ENCODE measurements at places on chromosomes 5 and 9.

GRCh38 chr9:16119261-16120230 is 566.7 kb downstream of the CCDC171 start:
- DNase-seq = no peak

- no peak for DNase-seq
These were observed 57.3 kb upstream of the FNIP1 start for GRCh38 chr5:131854134-131854533.

DNA sequence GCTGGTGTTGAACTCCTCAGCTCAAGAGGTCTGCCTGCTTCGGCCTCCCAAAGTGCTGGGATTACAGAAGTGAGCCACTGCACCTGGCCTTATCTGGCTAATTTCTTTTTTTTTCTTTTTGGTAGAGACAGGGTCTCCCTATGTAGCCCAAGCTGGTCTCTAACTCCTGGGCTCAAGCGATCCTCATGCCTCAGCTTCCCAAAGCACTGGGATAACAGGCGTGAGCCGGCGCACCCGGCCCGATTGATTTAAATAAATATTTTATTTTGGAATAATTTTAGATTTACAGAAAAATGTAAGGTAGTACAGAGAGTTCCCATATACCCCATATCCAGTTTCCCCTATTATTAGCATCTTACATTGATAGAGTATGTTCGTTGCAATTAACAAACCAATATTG is 155.0 kb upstream of the MVB12B start:
- no peak for DNase-seq

- peak; percentile 44 for DNase-seq
These were observed 45.9 kb upstream of the APC start for GRCh38 chr5:112691758-112692157.

DNA sequence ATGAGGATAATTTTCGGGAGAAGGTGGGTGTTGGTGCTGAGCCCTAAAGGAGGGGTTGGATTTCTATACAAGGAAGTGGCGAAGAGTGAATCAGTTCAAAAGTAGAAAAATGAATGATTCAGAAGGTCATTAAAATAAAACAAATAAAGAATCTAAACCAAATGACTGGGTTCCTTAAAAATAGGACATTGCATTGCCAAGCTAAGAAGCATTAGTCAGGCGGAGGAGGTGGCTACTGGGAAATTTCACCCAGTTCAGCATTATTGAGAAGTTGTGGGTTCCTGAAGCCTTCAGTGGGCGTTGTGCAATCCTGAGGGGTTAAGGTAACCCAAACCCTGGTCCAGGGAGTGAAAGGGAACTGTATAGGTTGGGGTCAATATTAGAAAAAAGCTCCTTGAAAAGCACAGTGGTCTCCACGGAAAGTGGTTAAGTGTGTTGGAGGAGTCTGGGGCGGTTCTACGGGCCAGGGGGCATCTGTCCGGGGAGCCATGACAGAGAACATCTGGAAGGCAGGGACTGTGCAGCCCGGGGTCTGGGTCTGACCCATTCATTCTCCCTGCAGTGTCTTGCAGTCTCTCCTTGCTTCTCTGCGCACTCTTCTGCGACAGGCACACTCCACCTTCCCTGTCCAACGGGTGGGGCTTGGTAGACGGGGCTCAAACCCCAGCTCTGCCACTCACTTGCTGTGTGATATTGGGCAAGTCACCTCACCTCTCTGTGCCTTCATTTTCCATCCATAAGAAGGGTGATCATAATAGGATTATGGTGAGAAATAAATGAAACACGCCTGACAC is 27.6 kb upstream of the DUSP1 start:
- DNase-seq = no peak

- DNase-seq = peak; percentile 50
These were observed 121.5 kb downstream of the EHMT1 start for GRCh38 chr9:137740312-137740711.

GRCh38 chr5:148791696-148792095 is 34.7 kb upstream of the ADRB2 start:
- no peak for DNase-seq

DNA sequence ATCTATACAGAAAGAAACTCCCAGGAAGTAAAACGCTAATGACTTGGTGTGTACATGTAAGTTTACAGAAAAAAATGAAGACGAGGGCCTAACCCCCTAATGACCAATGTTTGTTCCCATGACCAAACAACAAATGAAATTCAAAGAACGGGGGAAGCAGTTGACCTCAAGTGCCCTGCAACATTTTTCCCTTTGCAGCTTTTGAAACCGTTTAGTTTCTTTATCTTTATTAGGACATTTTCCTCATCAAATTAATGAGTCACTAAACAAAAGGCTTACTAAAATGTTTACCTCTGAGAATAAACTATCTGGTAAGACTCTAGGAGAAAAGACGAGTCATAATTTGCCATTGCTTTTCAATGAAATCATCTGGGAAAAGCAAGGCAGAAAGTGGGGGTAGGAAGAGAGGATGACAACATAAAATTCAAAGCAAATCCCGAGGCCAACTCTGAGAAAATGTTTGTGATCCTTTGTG is 57.4 kb downstream of the LHFPL2 start:
- DNase-seq = no peak

GRCh38 chr5:178389796-178390195 is 157.2 kb upstream of the PHYKPL start:
- DNase-seq = no peak

DNA sequence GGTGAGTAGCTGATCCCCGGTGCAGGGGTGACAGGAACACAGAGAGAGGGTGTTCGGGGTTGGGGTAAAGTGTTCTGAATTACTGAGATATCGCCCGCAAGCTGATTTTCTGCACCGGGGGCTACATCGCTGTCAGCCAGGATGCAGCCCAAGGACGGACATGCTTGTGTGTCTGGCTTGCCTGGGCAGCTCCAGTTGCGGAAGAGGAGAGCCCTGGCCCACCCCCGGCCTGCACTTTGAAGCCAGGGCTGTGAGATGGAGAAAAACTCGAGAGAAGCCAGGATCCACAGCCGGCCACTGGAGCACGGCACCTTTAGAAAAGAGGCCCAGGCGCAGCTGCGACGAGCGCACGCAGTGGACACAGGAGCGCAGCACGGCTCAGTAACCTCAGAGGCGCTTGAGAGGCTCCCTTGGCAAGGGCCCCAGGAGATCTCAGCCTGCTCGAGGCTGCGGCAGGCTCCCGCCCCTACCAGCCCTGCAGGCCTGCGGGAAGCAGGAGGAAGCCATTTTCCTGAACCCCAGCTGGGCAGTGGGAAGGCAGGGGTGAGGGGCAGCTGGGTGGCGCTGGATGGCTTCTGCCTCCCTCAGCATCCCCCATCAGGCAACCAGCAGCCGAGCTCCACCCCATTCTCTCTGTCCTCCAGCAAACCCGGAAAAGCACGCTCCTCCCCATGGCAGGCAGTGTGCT is 59.2 kb downstream of the C9orf50 start:
- DNase-seq = no peak

DNA sequence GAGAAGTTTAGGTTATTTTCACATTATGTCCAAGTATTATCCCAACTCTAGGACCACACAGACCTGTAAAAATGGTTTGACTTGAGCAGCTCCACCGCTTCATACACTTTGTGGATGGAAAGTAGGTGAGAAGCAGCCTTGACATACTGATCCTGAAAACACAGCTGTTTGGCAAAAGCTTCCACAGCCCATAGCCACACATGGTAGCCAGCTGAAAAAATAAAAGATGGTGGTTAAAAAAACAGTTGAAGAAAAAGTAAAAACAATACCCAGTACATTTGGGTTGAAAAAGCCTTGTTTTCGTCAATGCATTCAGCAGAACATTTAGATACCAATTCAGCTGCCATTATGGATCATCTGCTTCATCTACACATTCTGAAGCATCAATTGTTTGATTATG is 36.7 kb downstream of the GEMIN5 start:
- no peak for DNase-seq

GRCh38 chr9:85431339-85432102 is 310.2 kb downstream of the AGTPBP1 start:
- DNase-seq = no peak

GRCh38 chr5:111066261-111066938 is 5.1 kb upstream of the TSLP start:
- no peak for DNase-seq

DNA sequence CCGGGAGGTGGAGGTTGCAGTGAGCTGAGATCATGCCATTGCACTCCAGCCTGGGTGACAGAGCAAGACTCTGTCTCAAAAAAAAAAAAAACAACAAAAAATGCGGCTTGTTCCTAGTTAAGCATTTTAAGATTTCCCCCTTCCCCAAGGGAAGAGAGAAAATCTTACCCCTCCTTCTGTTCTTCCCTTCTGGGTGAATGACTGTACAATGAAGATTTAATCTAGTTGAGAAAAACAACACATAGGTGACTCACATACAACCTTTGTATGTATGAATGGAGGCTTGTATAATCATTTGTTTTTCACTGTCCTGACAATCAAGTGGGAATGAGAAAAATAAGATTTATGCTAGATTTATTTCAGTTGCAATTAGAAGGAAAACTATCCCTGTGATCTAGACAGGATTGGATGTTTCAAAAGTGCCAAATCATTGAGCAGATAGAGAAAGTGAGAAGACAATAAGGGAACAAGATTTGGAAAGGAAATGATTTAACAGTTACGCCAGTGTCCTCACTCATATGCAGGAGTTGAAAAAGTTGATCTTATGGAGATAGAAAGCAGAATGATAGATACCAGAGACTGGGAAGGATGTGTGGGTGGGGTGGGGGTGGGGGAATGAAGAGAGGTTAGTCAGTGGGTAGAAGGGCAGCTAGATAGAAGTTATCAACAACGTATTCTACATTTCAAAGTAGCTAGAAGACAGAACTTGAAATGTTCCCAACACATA is 16.7 kb downstream of the GDA start:
- no peak for DNase-seq

- no peak for DNase-seq
These were observed 212.5 kb downstream of the RAB3C start for GRCh38 chr5:58795327-58795726.

GRCh38 chr9:114616684-114617520 is 5.8 kb downstream of the TMEM268 start:
- no peak for DNase-seq

DNA sequence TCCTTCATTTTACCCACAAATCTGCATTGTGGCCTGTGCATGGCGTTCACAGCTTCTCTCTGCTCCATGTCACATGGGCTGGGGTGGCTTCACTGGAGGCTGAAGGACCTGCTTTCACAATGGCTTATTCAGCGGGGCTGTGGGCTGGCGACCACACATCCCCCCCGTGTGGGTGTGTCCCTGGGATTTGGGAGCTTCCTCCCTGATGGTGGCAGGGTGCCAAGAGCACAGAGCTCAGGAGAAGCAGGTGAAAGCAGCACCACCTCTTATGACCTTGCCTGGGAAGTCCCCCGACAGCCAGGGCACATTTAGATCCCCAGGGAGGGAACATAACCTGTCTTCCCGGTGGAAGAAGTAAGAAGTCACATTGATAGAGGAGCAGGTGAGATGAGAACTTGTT is 5.0 kb upstream of the MED10 start:
- no peak for DNase-seq

DNA sequence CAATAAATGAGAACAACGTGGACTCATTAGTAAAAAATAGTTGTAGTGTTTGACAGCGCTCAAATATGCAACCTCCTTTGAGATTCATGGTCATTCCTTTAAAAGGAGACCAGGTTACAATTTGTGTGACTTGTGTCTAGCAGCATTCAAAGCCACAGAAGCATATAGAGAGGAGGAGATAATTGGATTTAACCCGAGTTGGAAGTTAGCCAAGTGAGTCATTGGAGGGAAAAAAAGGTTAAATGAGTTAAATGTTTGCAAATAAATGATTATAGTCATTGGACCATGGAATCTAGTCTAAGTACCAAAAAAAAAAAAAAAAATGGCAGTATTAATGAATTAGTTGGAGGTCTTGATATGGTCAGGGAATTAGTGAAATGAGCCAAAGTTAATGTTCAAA is 90.9 kb downstream of the ITGA1 start:
- no peak for DNase-seq

GRCh38 chr9:20728493-20729220 is 44.6 kb downstream of the FOCAD start:
- DNase-seq = no peak

- DNase-seq = no peak
These were observed 14.4 kb downstream of the VDAC1 start for GRCh38 chr5:133990396-133990795.

DNA sequence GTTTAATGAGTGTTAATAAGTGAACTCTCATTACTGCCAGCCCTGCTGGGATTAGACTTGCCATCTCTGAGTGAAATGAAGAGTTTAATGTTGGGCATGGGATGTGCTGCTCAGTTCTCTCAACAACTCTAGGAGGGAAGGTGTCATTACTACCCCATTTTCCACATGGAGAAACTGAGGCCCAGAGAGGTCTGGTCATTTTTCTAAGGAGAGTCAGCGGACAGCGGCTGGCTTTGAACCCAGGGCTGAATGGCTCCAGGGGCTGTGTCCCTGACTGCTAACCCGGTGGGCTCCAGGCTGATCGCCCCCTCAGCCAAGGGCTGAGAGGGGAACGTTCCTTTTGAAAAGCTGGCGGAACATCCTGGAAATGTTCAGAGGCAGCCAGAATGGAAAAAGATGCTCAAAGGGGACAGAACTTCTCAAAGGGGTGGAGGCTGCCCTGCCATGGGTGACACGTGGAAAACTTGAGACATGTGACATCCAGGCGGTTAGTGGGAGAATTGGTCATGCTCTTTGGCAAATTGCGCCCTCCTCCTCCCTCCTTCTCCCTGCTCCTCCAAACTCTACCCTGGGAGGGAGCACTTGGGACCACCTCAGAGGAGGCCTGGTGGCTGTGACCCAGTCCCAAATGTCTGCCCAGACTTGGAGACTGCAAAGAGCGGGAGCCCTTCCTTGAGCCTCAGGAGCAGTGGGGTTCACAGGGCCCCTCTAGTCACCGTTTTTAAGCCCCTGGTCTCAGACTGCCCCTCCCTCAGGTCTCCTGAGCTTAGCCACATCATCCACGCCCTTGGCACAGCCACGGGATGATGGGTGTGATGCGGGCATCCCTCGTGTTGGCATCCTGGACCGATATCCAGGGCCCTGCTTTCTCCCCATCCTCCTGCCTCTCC is 28.7 kb downstream of the DNM1 start:
- DNase-seq = no peak

GRCh38 chr5:93890657-93891056 is 149.3 kb upstream of the POU5F2 start:
- peak; percentile 18 for DNase-seq

- DNase-seq = no peak
These were observed 42.6 kb upstream of the SAP30L start for GRCh38 chr5:154403234-154403633.

DNA sequence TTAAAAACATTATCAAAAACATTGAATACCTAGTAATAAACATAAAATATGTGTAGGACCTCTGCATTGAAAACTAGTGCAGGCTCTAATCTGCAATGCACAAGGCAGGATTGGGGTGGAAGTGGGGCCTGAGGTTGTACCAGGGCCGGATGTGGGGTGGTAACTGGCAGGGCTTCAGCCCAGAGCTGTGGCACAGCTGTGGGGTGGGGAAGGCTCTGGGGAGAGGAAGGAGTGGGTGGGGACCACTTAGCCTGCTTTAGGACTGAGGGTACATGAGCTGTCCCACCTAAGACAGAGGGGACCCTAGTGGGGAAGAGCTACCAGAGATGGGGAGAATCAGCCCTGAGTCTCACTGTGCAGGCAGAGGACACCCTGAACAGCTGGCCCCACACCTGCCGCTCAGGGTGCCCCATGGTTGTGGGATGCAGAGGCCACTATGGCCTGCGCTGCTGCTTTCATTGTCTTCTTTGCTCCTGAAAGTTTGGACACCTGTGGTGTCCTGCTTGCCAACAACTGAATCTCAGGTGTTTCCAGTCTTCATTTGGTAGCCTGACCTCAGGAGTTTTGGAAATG is 311.4 kb downstream of the TLE4 start:
- no peak for DNase-seq

All from ELF-1 (cell line).